ENCODE measurements at places on chromosomes 7 and 10.

- DNase-seq: no peak
These were observed 327.3 kb downstream of the PHTF2 start for GRCh38 chr7:78125884-78126283.

DNA sequence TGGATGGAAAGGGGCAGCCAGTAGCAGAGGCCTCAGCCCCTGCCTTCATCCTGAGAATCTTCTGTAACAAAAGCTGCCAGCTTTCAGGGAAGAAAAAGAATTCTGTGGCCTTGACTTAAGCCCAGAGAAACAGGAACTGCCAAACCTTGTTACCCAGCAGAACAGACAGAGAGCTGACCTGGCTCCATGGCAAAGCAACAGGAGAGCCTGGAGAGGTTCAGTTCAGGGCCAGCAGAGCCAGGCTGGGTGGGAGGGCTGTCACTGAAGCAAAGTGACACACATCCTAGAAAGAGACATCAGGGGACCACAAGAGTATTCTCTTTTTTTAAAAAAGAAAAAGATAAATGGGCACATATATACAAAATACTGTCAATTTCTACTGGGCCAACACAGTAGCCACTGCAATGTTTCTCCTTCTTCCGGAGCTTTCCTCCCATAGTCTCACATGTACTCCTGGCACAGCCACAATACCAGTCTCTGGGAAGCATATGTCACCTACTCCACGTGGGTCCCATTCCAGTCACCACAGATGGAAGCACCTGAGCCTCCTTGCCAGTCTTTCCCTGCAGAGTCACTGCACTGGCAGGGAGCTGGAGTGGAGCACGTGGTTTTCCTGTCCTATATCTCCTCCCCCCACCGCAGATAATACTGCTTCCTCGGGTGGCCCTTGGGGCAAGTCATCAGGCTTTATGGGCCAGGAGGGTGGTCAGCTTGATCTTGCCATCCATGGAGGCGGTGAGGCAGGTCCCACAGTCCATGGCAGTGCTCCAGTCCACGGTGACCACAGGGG lies 15.2 kb upstream of the CYREN start:
- DNase-seq: no peak

DNA sequence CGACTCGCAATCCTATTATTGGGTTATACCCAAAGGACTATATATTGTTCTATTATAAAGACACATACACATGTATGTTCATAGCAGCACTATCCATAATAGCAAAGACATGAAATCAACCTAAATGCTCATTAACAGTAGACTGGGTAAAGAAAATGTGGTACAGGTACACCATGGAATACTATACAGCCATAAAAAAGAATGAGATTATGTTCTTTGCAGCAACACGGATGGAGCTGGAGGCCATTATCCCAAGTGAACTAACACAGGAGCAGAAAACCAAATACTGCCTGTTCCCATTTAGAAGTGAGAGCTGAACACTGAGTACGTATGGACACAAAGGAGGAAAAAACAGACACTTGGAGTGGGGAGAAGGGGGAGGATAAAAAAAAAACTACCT lies 536.8 kb upstream of the DPP6 start:
- DNase-seq: no peak

GRCh38 chr7:16015981-16016380 lies 329.5 kb upstream of the MEOX2 start:
- DNase-seq: no peak

GRCh38 chr7:41113719-41114118 lies 589.2 kb downstream of the INHBA start:
- no peak for DNase-seq

- no peak for DNase-seq
These were observed 297.6 kb downstream of the LHFPL3 start for GRCh38 chr7:104625956-104626355.

DNA sequence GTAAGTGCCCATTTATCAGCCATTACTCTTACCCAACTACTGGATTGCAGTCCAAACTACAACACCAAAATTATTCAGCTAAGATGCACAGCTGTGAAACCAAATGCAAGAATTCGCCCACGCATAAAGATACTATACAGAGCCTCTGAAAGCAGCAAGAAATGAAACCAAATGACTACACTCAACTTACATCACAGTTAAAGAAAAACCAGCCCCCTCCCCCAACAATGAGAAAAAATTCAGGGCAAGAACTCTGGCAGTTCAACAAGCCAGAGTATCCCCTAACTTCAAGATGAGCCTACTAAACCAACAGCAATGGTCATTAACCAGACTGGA lies 209.1 kb upstream of the VWC2 start:
- no peak for DNase-seq

DNA sequence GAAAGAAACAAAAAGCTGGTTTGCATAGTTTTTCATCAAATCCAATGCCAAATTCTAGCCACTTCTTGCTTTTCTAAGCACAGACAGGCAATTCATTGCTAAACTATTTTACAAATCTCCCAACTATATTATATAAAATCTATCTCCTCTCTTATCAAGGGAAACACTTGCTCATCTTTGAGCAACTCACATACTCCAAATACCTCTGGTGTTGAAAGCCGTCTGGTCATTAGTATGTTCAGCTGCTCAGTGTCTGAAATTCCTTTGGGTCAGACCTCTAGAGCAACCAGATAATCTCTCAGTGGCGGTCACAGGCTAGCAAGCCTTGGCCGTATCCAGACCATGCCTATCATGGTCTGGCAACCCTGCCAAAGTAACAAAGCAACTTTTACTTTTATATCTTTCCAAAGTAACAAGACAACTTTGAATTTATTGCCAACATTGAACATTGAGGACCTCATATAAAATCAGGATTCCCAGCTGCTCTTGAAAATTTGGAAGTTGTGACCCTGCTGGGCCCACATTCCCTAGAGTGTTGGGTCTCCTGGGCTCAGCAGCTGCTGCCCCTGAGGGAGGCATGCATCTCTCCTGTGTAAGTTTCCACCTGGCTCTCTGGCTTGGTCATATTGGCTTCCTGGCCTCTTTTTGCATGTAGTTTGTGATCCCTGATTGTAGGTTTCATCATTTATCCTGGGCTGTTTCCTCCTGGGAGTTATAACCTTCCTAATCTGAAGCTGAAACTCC lies 56.8 kb upstream of the LANCL2 start:
- DNase-seq: no peak

Data from putamen (tissue), 1 donor.